Cardiac atrium fibroblast (primary cell): ENCODE measurements at places on chromosomes 2 and 18. TPM values are rescaled to one million over a fixed set of nuclear protein-coding genes. Genes with fewer than 3 reads are reported as not detected.

The TMEM87B gene
- 25.5 and 34.5 TPM in 2 replicates for total RNA-seq

The CTLA4 gene
- total RNA-seq = not detected in 2 replicates

The LINC00305 gene
- not detected in 2 replicates for total RNA-seq

The PLEK gene
- total RNA-seq = not detected in 2 replicates

The COLEC11 gene
- 25.6 and 47.5 TPM in 2 replicates for total RNA-seq

The PPP1R1C gene
- total RNA-seq = not detected in 2 replicates

The TTN gene
- total RNA-seq = under 0.01 and 0.18 TPM in 2 replicates
